ENCODE measurements at places on chromosomes 6 and 20.

GRCh38 chr20:34876406-34877282, at the start of gene ACSS2:
Gene ACSS2 (plus strand): TSS chr20:34876612. CDS start chr20:34876646, 34 bp downstream.
- DNase-seq = peak; percentile 98

- DNase-seq = no peak
These were observed 50.8 kb downstream of the KAT14 start for GRCh38 chr20:18188434-18188833.

GRCh38 chr6:148888856-148889255, 142.0 kb downstream of the UST start:
- no peak for DNase-seq

- DNase-seq = no peak
These were observed 190.4 kb upstream of the JAG1 start for GRCh38 chr20:10864076-10864672.

- DNase-seq = no peak
These were observed 37.8 kb downstream of the EIF2S2 start for GRCh38 chr20:34074101-34074760.

DNA sequence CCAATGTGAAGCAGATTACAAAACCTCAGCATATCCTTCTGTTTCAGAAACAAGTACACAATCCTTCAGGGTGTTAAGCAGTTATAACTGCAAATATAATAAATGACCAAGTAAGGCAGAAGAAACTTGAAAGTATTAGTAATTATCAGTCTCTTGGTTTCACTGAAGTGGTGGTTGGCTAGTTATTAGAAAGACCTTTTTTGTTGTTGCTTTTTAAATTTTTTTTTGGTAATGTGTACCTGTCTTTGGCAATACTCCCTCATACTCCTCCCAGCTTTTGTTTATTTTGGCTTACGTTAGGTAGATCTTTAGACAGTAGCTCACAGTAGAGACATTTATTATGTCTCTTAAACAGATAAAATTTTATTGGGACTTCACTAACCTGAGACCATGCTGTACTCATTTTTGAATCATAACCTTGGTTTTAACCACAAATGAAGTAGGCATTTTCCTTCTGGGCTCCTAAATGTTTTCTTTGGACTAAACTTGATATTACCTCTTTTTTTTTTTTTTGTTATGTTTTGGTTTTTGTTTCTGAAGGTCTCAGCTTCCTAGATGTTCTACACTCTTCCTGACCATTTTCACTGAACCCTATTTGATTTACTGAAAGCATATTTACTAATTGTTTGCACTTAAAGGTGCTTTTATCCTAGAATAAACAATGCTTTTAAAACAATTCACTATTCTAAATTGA, 6.4 kb downstream of the CD2AP start:
- DNase-seq = no peak

GRCh38 chr20:40481743-40482458, 207.1 kb downstream of the MAFB start:
- no peak for DNase-seq

- DNase-seq = no peak
These were observed 44.3 kb downstream of the FOXC1 start for GRCh38 chr6:1654054-1654453.

DNA sequence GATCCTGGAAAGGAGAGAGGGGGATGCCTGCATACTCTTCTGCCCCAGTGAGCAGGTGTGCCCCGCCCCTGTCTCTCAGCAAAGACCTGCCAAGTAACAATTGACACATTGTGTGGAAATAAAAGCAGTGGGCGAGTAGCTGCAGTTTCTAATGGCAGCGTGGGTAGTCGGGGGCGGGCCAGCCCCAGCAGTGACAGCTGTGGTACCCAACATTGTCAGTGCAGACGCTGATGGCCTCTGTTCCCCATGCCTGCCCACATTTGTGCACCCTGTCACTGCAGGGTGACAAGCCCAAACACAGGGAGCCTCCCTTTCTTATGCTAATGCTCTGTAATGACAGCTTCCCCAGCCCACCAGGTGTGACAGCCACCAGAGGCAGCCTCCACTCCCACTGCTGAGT, 491.7 kb downstream of the DHX35 start:
- DNase-seq = no peak

- DNase-seq = no peak
These were observed 422.7 kb downstream of the NKAIN2 start for GRCh38 chr6:124226396-124226795.

DNA sequence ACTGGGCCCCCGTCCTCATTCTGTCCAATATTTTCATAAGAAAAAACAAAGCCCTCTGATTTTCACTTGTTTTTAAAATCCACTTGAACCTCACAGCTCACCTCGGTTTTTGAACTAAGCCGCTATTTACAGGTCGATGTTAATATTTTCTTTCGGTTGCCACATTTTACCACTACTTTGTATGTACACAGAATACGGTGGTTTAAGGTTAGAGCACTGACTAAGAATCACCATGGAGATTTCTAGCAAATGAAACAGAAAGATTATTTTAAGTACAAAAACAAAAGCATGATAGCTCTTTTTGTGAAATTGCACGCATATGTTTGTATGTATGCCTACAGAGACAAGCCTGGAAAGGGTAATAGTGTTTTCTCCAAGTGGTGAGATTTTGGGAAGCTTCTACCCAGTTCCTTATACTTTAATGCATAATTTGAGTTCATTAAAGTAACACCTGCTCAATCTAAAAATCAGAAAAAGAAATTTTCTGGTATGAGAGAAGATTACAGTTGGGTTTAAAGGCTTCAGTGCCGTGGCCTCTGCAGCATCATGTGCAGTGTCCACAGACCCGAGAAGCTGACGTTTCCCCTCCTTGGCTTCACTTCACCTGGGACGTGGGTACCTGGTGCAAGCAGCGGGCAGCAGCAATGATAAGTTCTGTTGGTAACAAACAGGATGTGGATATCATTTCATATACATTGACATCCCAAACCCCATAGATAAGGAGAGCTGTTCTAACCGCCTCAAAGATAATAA, 144.0 kb downstream of the UST start:
- no peak for DNase-seq

DNA sequence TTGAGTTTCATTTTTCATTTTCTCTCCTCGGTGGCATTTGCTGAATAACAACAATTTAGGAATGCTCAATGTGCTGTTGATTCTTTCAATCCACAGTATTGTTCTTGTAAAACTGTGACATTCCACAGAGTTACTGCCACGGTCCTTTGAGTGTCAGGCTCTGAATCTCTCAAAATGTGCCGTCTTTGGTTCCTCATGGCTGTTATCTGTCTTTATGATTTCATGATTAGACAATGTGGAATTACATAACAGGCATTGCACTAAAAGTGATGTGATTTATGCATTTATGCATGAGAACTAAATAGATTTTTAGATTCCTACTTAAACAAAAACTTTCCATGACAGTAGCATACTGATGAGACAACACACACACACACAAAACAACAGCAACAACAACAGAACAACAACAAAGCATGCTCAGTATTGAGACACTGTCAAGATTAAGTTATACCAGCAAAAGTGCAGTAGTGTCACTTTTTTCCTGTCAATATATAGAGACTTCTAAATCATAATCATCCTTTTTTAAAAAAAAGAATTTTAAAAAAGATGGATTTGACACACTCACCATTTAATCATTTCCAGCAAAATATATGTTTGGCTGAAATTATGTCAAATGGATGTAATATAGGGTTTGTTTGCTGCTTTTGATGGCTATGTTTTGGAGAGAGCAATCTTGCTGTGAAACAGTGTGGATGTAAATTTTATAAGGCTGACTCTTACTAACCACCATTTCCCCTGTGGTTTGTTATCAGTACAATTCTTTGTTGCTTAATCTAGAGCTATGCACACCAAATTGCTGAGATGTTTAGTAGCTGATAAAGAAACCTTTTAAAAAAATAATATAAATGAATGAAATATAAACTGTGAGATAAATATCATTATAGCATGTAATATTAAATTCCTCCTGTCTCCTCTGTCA, 88.1 kb downstream of the SNAP25 start:
- DNase-seq = no peak

DNA sequence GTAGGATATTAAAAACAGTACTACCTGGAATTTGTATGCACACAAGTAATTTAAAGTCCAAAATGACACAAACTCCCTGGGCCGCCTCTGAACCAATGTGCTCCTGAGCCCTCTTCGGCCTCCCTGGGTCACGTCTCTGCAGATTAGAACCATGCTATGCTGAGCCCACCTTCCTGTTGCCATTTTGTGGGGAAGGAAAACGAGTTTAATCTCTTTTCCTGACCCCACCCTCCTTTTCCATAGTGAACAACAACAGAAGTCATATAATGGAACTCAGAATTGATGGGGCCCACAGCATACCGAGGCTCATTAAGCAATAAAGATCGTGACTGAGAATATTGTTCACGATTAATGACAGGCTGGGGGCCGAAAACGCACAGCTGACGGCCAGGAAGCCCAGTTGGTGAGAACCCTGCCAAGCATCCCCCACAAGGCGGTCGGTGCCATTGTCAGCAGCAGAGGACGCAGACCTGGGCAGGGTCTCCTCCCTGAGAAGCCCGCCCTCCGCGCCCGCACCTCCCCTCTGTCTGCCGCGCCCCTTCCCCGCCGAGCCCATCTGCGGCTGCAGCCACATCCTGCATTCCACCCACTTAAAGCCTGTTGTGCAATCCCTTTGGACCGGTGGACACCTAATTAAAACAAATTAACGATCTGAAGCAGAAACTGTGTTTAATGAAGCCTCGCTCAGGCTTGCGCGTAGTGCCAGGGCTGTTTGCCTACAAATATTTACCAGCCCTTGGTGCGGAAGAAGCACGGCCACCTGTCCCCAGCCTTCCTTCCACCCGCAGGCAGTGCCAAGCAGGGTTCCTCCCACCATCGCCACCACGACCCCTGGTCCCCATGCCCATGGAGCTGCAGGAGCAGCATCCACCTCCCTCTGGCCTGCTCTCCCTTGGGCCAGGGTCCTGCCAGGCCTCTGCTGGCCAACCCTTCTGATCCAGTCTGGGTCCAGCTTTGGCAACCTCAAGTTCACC, 68.1 kb downstream of the DLL1 start:
- no peak for DNase-seq

- no peak for DNase-seq
These were observed 151.0 kb upstream of the SMLR1 start for GRCh38 chr6:130676077-130676772.

DNA sequence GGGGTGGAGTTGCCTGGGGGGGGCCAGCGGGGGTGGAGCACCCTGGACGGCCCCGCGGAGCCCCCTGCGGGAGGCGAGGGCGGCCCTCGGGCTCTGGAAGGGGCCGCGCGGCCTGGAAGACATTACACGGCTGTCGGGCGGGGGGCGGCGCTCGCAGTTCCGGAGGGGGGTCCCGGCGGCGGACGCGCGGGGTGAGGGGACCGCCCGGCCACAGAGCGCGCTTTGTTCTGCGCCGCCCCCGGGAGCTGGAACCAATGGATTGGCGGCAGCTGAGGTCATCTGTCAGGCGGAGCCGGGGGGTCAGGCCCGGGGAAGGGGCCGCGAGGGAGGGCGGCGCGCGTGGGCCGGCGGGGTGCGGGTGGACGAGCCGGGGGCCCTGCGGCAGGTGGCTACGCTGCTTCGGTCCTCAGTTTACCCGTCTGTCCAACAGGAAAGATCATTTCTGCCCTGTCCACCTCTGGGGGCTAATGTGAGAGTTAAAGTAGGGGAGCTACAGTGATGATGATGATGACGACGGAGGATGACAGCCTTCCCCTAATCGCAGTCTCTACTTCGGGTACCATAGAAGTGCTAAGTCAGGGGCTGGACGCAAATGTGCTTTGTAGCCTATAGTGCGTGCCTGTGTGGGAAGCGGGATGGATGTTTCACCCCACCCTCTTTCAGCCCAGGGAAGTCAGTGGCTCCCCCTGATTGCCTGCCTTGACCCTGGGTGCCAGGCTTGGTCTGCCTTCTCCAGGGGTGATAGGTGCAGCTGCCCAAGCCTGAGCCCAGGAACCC, 10.4 kb downstream of the SRXN1 start:
- peak; percentile 53 for DNase-seq

DNA sequence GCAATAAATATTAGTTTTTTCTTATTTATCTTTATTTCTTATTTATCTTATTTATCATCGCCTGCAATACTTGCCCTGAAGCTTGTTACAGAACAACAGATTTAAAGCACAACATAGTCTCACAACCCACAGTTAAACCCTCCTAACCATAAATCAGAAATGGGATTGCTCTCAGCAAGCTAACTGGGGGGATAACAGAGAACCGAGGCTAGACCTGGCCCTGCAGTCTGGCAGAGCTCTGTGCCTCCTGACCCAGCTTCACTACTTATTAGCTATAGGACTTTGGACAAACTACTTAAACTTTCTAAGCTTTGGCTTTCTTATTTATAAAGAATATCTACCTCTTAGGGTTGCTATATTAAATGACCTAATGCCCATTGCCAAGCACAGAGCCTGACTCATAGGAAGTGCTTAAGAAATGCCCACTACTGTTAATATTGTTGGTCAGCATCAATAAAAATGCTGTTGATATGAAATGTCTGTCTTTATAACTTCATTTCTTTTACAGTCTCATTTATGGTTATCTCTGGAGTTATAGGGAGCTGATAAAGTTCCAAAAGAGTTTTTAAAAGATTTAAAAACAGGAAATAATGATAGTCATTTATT, 87.9 kb upstream of the BEND6 start:
- no peak for DNase-seq

DNA sequence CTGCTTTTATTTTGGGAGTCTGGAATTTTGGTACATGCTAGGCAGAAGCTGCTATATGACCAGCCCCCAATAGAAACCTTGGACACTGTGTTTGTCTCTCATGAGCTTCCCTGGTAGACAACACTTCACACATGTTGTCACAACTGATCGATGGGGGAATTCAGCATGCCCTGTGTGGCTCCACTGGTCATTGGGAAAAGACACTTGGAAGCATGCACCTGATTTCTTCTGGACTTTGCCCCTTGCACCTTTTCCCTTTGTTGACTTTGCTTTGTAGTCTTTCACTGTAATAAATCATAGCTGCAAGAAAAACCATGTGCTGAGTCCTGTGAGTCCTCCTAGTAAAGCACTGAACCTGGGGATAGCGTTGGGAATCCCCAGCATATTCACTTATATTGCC, 7.9 kb upstream of the WFDC10A start:
- DNase-seq = no peak

- no peak for DNase-seq
These were observed 36.1 kb downstream of the BCKDHB start for GRCh38 chr6:80142586-80142985.

GRCh38 chr6:129709196-129709768, 695 bp downstream of the ARHGAP18 start:
- no peak for DNase-seq

DNA sequence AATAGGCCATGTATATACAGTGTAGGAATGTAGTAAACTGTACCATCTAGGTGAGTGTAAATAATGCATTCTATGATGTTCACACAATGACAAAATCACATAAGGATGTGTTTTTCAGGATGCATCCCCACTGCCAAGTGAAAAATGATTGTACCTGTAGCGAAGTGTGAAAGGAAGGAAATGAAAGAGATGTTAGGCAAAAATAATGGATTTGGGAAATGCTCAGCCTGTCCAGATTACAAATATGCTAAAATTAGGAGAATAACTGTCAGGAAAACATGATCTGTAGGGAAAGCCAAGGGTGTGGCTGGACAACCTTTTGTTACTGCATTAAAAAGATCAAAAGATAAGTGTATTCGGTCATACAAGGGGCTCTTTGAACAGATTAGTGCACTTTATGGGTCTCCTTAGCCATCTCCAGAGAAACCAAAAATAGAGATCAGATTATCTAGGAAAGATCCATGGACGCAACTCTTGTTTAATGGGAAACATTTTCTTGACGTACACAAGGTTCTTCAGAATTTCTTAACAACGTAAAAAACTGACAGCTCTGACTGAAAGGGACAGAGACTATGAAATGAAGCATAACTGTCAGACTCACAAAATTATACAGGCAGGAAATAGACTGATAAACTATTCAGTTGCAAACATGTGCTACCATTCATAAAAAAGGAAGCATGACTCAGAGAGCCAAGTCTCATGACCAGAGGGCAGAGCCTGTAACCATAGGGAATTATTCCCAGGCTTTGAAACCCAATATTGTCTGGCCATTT, 253.6 kb upstream of the RAB32 start:
- no peak for DNase-seq
